ENCODE measurements at places on chromosomes 2 and 18. TPM values are rescaled to one million over a fixed set of nuclear protein-coding genes. Genes with fewer than 3 reads are reported as not detected.

GRCh38 chr2:99725820-99726219 is 236.0 kb upstream of the REV1 start:
- H3K27me3 ChIP-seq = no peaks in the 10 kb centered on the region
- H3K27ac ChIP-seq = no peak overlapping the region
- no peak for DNase-seq
- H3K4me3 ChIP-seq = no peak overlapping the region

PRKAG3 gene
- total RNA-seq = not detected

- H3K36me3 ChIP-seq = peaks cover 2% of the 10 kb centered on the region
- peaks cover 5% of the 10 kb centered on the region for H3K4me1 ChIP-seq
- H3K4me3 ChIP-seq = no peak overlapping the region
- H3K27ac ChIP-seq = no peak overlapping the region
- DNase-seq = no peak
These were observed 41.0 kb downstream of the ABHD3 start for GRCh38 chr18:21663578-21663977.

PAX8 gene
- total RNA-seq = 4.3 TPM

- no peak overlapping the region for H3K4me3 ChIP-seq
- peaks cover 4% of the 10 kb centered on the region for H3K36me3 ChIP-seq
- no peak for DNase-seq
- H3K27me3 ChIP-seq = peaks cover 5% of the 10 kb centered on the region
- peaks cover 8% of the 10 kb centered on the region for H3K4me1 ChIP-seq
These were observed 326.5 kb upstream of the THUMPD2 start for GRCh38 chr2:40105593-40105992.

ESPNL gene
- total RNA-seq = 0.19 TPM

POU3F3 gene
- total RNA-seq = not detected

GRCh38 chr2:48434101-48434500 is 95.9 kb upstream of the STON1 start:
- no peaks in the 10 kb centered on the region for H3K36me3 ChIP-seq
- H3K4me1 ChIP-seq = no peaks in the 10 kb centered on the region
- H3K27ac ChIP-seq = no peak overlapping the region
- no peak for DNase-seq

STON1 gene
- total RNA-seq = 2.8 TPM

DNA sequence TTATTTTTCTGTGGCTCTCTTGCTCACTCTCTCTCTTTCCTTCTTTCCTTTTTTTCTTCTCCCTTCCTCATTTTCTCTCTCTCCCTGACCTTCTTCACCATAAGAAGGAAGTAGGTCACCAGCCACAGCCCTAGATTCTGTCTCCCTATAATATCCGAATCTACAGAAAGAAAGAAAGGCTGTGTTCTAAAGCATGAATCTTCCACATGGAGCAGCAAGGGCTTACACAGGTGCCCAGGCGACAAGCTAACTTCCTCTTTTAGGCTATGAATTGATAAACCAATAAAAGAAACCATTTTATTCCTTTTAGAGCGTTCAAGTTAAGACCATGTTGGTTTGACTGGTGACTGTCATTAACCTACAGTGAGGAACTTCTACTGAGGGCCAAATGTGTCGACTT is 49.3 kb downstream of the CACNB4 start:
- H3K4me3 ChIP-seq = no peak overlapping the region
- no peaks in the 10 kb centered on the region for H3K4me1 ChIP-seq
- peaks cover 6% of the 10 kb centered on the region for H3K27me3 ChIP-seq
- H3K27ac ChIP-seq = peak overlapping the region; percentile 10

DNA sequence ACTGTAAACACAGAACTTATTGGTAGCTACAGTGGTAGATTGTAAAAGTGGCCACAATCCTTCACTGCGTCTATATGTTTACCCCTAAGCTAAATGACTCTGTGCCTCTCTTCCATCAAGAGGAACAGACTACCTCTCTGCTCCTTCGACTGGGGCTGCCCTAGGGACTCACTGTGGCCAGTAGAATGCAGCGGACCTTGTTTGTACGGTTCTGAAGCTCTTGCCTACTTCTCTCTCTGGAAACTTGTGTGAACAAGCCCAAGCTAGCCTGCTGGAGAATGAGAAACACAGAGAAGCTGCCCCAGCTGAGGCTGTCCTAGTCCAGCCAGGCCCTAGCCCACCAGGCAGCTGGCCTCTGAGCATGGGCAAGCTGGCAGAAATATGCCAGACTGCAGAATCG is 140.8 kb upstream of the SLC1A4 start:
- no peaks in the 10 kb centered on the region for H3K4me1 ChIP-seq
- H3K4me3 ChIP-seq = no peak overlapping the region
- H3K27me3 ChIP-seq = no peaks in the 10 kb centered on the region
- H3K36me3 ChIP-seq = no peaks in the 10 kb centered on the region

DNA sequence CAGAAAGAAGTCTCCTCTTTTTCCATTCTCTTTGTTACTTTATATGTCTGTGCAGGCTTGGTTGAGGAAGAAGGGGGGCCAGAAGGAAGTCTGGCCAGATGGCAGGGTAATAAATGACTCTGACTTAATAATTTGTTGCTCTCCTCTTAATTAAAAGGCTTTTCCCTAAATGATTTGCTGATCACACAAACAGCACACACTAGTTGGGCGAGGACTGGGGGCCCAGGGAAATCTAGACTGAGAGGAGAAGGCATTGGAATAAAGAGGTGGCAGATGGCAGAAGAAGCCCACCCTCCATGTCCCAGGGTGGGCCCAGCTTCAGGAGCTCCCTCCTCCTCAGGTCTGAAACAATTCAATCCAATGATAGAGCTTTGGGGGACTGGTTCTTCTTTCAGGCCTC is 12.7 kb upstream of the SMARCAL1 start:
- no peaks in the 10 kb centered on the region for H3K4me1 ChIP-seq
- no peak overlapping the region for H3K27ac ChIP-seq
- no peak overlapping the region for H3K4me3 ChIP-seq
- DNase-seq = no peak

- no peak for DNase-seq
- H3K4me1 ChIP-seq = peaks cover 23% of the 10 kb centered on the region
- H3K27me3 ChIP-seq = no peaks in the 10 kb centered on the region
These were observed 6.2 kb downstream of the HAUS1 start for GRCh38 chr18:46110406-46110805.

DNA sequence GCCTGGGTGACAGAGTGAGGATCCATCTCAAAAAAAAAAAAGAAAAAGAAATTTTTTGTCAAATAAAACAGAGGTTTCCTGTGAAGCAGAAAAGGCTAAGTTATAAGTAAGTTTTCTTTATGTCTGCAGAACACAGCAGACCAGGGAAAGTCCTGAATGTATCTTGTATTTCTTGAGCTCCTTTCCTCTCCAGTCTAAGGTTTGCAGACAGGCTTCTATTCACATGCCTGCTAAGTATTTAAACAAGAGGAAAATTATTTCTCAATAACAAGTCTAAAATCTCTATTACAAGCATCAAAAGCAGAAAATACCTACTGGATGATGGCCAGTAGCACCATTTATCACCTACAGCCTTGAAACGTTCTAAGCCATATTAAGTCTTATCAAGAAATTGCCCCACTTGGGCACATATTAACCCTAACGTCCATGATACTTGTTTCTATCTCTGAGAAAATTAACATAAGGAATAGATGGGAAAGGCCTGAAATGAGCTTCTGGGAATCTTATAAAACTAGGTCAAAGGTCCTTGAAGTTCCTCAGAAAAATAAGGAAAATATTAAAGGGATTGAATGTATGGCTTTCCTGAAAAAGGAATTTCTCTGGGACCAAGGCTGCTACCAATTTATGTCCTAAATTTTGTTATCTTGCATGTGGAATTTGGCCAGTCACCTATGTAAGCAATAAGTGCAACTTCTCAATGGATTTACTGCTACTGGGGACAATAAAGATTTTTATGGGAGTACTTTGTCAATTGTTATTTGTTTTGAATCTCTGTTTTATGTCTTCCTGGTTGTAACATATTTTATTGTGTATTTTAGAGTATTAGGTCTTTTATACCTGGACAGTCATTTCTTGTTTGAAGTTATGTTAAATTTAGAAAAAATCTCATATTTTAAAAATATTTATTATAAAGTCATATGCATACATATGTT is 3.0 kb upstream of the REG1A start:
- no peak overlapping the region for H3K27ac ChIP-seq
- no peaks in the 10 kb centered on the region for H3K27me3 ChIP-seq
- no peak for DNase-seq
- no peak overlapping the region for H3K4me3 ChIP-seq

GRCh38 chr18:13279181-13280069 is 60.9 kb downstream of the LDLRAD4 start:
- peaks cover 100% of the 10 kb centered on the region for H3K4me1 ChIP-seq
- DNase-seq = peak; percentile 50
- peak overlapping the region; percentile 77 for H3K4me3 ChIP-seq
- no peaks in the 10 kb centered on the region for H3K27me3 ChIP-seq

DNA sequence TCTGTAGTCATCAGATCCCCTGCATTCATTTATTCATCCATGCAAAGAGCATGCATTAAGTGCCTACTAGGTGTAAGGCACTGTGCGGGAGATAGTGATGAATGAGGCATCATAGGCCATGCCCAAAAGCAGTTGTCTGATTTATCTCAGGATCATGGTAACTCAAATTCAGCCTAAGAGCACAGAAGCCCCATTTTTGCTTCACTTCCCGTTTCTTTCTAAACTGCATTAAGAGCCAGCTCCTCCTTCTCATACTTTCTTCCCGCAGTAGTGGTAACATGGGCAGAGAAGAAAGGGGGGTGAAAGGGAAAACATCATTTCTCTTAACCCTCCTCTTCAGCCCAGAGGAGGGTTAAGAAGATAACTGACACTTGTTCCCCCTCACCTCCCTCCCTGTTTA is 2.9 kb downstream of the GPR45 start:
- H3K4me3 ChIP-seq = no peak overlapping the region
- no peak for DNase-seq

GRCh38 chr2:3204031-3204821 is 173.4 kb downstream of the EIPR1 start:
- peaks cover 1% of the 10 kb centered on the region for H3K36me3 ChIP-seq
- H3K27me3 ChIP-seq = no peaks in the 10 kb centered on the region
- DNase-seq = no peak
- no peaks in the 10 kb centered on the region for H3K4me1 ChIP-seq

DNA sequence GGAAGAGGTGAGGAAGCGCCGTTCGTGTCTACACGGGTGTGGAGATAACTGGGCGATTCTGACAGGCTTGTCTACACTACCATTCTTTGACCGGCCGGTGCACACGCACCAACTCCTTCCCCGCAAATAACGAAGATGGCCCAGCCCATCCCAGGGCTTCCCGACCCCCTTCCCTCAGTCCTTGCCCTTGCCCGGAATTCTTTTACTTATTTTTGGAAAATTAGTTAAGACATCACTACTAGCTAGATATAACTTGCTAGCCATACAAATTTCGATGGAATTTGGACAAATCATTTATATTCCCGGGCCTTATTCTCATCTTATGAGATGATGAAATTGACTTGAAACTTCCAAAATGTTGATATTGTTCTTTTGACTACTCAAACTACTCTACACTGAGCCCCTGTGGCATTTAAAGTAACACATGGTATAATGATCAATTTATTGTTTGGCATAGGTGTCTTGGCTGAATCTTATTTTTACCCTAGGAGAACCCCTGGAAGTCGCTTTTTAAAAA is 1.3 kb downstream of the ERICH2 start:
- H3K36me3 ChIP-seq = no peaks in the 10 kb centered on the region
- H3K4me3 ChIP-seq = peak overlapping the region; percentile 88
- DNase-seq = no peak
- peaks cover 12% of the 10 kb centered on the region for H3K27me3 ChIP-seq

DNA sequence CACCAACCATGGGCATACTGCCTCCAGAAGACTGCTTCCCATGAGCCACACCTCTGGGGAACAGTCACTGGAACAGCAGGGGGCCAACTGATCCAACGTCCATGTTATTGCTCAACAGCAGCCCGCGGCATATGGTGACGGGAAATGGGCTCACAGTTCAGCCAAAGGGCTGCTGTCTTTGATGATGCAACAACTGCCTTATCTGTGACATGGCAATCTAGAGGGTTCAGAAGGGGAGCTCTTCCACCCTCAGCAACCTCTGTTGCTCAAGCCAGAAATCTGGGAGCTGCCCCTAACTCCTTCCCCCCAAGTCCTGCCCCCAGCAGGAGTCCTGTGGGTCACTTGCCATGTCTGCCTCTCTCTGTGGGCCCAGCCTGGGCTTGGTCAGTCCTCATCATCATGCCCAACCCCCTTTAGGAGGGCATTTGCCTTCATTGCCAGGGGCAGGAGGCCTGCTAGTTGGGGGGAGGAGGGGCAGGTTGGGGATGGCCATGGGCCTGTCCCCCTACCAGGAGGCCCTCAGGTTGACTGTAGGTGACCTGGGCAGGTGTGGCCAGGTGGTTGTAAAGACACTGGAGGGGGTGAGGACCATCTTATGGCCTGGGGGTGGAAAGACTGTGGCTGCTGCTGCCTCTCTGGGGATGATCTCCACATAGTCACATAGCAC is 212.9 kb downstream of the CYP26B1 start:
- DNase-seq = no peak
- no peak overlapping the region for H3K4me3 ChIP-seq
- H3K27ac ChIP-seq = no peak overlapping the region
- H3K36me3 ChIP-seq = no peaks in the 10 kb centered on the region
- H3K4me1 ChIP-seq = no peaks in the 10 kb centered on the region

TRAK2 gene
- 20.8 TPM for total RNA-seq
